HEK293T (cell line): ENCODE measurements at places on chromosomes 12 and 14.

GRCh38 chr12:18224745-18225144, 36.6 kb upstream of the PIK3C2G start:
- peak; percentile 17 for DNase-seq

DNA sequence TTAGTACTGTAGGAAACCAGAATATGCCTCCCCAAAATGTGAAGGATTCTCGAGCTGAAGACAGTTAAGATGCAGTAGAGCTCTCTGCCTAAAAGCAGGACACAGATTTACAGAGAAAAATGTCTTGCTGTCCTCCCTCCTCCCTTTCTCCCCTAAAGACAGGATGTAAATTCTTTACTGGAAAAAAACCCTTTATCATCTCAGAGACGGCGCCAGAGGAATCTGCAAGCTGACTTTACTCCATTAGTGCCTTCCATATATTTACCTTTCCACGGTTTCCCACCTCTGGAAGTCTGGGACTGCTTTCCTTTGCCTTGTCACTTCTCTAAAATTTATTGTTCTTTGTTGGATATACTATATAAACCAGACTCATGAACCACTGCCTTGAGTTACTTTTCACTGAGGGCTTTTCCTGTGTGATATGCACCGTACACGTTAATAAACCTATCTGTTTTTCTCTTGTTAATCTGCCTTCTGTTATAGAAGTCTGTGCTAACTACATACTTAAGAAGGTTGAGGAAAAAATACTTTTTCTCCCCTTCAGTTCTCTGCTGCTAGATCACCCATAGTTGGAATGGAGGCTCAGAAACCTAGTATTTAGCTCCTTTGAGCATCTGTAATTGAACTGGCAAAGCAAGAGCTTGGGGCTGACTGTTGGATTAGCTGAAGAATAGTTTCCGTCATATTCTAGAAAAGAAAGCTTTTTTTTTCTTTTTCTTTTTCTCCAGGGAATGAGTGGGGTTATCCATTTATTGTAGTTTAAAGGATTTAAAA, 99.9 kb downstream of the RAD51B start:
- no peak for DNase-seq

DNA sequence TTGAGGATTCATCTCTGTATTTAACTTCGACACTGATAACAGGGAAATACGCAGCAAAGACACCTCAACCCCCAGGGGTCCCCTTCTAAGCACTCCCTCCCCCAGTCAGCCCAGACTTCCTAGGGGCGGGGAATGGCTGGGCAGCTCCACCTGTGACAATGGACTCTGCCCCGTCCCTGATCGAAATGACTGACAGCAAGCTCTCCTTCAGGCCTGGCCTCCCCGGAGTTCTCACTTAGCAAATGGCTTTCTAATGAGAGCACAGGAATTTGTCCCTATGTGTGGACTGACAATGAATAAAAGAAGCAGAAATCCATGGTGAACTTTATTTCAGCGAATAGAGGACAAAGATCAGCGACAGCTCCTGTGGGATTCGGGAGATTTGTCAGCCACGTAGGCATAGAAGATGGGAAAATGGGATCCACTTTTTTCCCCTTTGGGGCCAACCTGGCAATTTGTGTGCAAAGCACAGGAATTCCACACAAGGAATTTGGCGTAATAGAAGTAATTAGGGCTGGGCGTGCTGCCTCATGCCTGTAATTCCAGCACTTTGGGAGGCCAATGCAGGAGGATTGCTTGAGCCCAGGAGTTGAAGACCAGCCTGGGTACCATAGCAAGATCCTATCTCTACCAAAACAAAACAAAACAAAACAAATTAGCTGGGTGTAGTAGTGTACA, 63.8 kb downstream of the TNFAIP2 start:
- no peak for DNase-seq

DNA sequence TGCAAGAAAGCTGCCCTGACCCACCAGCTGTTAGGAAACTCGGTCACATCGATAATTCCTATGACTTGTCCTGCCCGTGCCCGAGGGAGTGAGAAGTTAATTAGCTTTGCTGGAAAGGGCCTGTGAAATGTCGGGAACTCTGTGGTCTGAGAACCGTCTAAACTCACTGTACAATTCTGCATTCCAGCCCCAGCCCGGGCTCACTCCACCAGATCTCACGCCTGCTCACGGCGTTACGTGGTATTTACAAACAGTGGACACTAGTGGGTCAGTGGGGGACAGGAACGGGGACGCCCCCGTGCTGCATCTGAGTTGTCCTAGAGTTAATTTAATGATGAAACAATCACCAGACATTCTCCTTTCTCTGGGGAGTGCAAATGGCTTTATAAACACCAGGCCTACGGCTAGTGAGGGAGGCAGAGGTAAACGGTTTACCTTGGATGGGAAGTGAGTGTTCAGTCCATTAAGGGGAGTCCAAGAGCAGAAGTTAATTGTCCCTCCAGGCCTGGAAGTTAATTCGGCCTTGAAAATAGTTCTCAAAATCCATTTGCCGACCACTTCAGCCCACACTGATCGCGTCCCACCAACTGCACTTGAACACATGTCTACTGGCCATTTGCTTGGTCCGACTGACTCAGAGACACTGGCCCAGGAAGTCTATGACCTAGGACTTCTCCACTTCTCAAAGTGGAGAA, 93.5 kb upstream of the MED13L start:
- no peak for DNase-seq

- no peak for DNase-seq
Measured at GRCh38 chr14:36829547-36829946, 167.9 kb downstream of the PAX9 start.

GRCh38 chr12:38543151-38543550, 226.6 kb downstream of the ALG10B start:
- DNase-seq, result no peak

- peak; percentile 50 for DNase-seq
Measured at GRCh38 chr12:88579161-88579517, 1.1 kb downstream of the KITLG start.

DNA sequence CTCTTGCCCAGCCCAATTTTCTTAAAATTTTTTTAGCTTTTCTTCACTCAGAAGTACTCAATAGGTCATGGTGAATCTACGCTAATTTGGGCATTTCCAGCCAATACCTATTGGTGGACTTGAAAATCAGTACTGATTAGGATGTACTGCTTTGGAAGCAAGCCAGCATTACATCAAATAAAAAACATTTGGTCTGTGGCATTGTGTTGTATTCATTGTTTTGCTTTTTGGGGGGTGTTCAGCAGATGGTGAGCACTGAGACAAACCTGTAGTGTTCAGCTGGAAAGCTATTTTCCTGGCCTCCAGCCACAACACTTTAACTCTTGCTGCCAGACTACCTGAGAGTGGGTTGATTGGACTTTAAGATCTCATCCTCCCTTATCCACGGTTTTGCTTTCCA, 4.0 kb downstream of the MAPKAPK5 start:
- no peak for DNase-seq

DNA sequence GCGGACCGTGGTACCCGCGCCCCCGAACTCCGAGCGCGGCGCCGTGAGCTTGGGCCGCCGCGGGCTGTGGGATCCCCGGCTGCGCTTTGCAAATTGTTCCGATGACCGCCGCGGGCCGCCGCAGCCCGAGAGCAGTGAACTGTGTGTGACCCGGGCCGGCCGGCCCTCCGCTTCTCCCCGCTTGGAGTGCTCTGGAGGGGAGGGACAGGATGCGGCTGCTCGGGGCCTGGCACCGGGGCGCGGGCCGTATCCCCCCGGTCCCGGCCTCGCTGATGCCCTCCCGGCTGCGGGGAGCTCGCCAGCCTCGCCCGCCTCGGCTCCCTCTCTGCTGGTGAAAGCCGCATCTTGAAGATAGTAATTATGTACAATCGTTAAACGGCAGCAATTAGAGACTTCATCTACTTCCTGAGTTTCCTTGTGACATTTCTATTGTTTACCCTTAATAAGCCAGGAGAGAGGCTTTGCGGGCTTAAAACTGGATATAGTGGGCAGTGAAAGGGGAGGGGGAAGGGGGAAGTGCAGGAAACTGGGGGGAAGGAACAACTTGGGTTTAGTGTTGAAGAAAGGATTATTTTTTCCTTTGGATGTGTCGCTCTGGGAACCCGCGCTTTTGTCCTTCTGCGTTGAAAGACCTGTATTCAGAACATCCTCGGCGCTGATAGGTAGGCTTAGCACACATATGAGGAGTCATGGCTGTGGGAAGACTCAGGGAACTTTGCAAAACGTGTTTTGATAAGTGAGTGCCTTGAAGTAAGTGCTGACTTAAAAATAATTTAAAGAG, 1.2 kb downstream of the PELI2 start:
- DNase-seq, result peak; percentile 25

DNA sequence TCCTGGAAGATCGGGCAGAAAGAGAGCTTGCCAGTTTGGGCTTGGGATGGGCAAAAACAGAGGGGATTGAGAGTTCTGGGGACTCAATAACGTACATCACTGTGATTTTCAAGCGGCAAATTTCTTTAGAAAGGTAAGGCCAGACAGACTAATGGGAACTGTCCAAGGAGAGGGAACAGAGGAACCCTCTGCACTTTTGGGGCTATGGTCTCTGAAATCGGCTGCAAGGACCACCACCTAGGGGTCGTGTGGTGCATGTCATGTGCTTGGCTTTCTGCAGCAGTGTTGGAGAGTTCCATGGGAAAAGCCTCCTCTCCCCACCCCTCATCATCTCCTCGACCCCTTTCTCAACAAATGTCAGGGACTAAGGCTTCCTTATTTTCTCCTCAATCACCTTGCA, 79.6 kb downstream of the PPM1A start:
- DNase-seq, result no peak

DNA sequence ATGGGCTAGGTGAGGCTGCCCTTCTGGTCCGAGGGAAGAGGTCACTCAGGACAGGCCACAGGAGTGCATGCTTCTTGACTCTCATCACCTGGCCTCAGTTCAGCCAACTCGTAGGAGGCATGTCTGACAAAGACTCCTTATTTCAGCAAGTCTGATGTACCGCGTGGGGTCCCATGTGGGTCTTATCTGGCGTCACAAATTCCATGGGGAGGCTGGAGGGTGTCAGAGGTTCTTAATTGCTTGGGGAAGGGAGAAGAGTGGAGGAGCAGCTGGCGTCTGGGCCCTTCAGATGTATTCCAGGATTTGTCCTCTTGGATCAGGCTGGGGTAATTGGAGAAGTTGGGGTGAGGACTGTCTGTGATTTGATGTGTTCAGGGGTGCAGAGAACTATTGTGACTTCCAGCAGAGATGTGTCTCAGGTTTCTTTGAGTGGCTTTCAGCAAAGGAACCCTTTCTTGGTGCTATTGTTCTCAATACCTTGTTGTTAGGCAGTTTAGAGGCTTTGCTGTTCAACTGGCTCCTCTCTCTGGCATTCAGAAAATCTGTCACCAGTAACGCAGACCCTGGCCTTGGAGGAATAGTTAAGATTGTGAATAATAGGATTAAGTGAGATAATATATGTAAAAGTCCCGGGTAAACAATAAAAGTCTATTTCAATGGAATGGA, 60.1 kb downstream of the SUSD6 start:
- DNase-seq, result no peak

DNA sequence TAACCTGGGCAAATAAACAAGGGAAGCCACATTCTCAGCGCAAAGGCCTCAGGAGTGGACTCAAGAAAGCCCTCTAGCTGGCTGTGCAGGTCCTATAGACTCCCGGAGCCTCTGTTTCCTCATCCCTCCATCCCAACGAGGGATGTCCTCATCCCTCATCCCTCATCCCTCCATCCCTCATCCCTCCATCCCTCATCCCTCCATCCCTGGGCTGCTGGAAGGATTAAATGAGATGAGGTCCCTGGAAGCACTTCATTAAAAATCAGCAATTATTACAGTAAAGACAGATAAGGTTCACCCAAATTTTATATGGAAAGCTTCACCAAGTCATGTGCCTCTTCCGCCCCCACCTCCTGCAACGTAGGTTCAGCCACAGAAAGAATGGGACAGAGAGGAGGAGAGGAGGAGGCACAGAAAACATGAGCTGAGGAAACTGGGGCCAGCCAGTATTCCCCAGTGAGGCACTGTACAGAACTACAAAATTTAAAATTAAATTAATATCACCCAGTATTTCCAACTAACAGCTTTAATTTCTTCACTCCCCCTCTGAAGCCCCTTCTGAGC, 4.8 kb downstream of the ITPK1 start:
- no peak for DNase-seq

GRCh38 chr12:113515082-113515856, 43.6 kb upstream of the LHX5 start:
- DNase-seq, result no peak

- no peak for DNase-seq
Measured at GRCh38 chr14:51607711-51608110, 44.0 kb upstream of the FRMD6 start.

- DNase-seq, result no peak
Measured at GRCh38 chr12:19916974-19917373, 451.4 kb upstream of the PDE3A start.

- no peak for DNase-seq
Measured at GRCh38 chr12:42669553-42669952, 80.0 kb upstream of the PRICKLE1 start.

- no peak for DNase-seq
Measured at GRCh38 chr14:55781046-55781445, 201.0 kb downstream of the KTN1 start.

DNA sequence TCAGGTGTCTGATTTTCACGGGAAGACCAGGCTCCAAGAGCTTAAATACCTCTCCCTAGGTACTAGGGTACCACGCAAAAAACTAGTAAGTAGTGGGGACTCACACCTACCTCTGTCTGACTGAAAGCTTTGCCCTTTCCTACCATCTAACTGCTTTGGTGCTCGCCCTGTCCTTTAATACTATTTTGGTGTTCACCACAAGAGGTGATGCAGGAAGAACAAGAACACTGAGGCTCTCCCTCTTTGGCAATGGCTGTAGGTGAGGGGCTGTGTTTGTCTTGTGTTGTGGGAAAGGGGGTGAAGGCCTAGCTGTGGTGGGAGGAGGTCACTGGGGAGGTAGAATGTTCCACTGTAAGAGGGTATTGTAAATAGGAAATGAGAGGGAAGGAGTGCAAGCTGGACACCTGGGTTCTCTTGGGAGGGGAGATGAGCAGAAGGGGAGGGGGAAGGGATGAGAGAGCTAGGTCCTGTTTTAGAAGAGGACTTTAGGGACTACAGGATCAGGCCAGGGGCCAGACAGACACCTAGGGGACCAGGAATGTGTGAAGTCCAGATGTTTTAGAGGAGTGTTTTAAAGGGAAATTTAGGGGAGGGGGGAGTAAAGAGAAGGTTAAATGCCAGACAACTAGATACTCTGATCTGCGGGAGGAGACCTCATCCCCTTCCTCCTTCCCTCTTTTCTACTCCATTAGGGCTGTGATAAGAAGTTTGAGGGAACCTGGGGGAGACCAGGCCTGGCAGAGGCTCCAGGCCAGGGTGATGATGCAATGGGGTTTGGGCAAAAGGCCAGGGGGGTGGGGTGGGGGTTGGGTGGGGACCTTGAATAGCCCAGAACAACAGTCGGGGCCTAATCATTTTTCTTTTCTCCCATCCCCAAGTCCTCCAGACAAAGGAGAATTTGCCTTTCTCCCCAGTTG, 2.1 kb downstream of the ITGA5 start:
- no peak for DNase-seq
